Hypothalamus (tissue), 51 donors: ENCODE measurements at places on chromosomes 4 and X.

DNA sequence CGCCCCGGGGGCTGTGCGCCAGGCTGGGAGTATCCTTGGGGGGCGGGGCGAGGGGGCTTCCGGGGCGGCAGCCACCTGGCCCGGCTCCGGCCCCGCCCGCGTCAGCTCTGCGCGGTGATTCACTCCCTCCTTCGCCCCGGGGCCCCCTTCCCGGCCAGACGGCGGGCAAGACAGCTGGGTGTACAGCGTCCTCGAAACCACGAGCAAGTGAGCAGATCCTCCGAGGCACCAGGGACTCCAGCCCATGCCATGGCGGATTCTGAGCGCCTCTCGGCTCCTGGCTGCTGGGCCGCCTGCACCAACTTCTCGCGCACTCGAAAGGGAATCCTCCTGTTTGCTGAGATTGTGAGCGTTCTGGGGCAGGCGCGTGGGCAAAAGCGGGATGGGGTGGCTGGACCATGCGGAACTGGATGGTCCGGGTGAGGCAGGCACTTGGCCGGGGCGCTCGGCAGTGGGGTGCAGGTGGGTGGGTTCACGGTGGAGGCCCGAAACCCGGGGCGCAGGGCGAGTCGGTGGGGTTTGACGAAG is at the start of gene PLP2:
Gene PLP2, plus strand, starts transcription at position 147 of the 528 bp plus-strand sequence. Its CDS starts 103 bp downstream, at position 250.
- DNase-seq: no peak

DNA sequence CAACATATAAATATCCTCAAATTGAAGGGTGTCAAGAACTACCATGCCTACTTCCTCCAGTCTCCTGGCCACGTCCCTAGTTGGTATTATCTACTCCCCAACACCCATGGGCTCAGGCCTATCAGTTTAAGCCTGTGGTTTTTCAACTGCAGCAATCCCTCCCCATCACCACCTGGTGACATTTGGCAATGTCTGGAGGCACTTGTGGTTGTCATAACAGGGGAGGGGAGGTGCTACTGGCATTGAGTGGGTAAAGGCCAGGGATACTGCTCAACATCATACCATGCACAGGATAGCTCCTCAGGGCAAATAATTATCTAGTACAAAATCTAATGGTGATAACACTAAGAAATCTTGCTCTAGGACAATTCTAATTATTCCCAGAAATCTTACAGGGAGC is 95.3 kb downstream of the COMMD8 start:
- DNase-seq: no peak

DNA sequence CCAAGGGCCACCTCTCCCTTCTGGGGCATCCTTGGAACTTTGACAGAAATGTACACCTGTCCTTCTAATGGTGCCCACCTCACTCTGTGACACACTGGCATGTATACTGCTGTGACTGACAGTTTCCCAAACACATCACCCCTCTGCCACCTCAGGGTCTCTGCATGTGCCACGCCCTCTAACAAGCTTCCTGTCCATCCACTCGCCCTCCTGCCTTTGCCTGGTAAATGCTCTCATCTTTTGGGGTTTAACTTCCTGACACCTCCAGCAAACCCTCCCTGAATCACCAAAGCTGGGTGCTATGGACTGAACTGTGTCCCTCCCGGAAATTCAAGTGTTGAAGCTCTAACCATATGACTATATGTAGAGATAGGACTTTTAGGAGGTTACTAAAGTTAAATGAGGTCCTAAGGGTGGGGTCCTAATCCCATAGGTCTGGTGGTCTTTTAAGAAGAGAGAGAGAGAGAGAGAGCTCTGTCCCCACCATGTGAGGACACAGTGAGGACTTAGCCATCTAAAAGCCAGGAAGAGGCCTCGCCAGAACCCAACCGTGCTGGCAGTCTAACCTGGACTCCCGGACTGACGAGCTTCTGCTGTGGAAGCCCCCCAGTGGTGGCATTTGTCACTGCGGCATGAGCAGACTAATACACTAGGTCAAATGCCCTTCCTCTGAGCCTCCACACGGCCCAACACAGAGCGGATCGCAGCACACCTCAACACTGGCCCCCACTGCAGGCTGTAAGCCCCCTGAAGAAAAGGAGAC is 95.6 kb downstream of the AFAP1 start:
- DNase-seq: peak; percentile 25

DNA sequence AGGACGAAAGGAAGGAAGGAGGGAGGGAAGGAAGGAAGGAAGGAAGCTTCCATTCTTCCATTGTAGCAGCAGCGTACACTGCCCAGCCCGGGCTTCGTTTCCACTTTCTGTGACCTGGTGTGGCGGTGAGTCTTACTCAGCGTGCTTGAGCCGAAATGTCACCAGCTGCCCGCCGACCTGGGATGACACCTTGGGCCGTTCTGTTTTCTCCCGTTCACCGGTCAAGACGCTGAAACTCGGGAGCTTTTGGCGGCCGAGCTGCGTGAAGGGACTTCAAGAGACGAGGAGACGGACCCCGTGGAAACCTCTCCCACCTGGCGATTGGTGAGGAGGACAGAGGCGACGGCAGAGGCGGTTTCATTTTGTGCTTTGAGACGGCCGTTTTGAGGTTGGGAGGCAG is 47.1 kb upstream of the PPP2R3B start:
- no peak for DNase-seq

DNA sequence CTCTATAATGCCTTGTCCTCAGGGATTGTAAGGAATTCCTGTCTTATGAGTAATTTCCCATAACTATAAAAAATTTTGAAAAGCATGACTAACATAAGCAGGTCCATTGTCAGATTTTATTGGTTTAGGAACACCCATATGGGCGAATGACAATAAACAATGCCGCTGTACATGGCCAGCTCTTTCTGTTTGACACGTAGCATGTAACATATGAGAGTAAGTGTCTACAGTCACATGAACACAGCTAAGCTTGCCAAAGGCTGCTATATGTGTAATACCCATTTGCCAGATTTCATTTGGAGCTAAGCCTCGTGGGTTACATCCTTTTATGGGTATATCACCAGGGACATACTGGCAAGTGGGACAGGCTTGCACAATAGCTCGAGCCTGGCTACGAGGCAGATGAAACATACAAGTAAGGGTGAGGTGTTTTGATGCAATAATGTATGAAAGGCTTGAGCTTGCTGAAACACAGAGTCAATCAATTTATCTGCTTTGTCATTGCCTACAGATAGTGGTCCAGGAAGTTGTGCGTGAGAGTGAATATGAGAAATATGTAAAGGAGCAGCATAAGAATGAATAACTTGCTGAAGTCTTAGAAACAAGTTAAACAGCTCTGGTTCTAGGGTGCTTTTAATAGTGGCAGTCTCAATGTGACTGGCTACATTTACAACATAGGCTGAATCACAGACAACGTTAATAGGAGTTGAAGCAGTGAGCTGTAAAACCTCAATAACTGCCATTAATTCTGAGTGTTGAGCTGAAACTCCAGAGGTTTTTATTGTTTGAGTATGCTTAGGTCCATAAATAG is 67.4 kb upstream of the UGT2B10 start:
- DNase-seq: no peak

GRCh38 chr4:182133033-182133432 is 110.2 kb upstream of the TENM3 start:
- no peak for DNase-seq
